ENCODE measurements at places on chromosomes 2 and 18.

- no peak for DNase-seq
Measured at GRCh38 chr2:121877366-121877765, 121.9 kb downstream of the TSN start.

GRCh38 chr2:70767699-70768589 lies at the start of gene ADD2:
TSS of gene ADD2 (minus strand) at chr2:70768200. CDS start at chr2:70706408, 61,792 bp downstream.
- DNase-seq = peak; percentile 94

DNA sequence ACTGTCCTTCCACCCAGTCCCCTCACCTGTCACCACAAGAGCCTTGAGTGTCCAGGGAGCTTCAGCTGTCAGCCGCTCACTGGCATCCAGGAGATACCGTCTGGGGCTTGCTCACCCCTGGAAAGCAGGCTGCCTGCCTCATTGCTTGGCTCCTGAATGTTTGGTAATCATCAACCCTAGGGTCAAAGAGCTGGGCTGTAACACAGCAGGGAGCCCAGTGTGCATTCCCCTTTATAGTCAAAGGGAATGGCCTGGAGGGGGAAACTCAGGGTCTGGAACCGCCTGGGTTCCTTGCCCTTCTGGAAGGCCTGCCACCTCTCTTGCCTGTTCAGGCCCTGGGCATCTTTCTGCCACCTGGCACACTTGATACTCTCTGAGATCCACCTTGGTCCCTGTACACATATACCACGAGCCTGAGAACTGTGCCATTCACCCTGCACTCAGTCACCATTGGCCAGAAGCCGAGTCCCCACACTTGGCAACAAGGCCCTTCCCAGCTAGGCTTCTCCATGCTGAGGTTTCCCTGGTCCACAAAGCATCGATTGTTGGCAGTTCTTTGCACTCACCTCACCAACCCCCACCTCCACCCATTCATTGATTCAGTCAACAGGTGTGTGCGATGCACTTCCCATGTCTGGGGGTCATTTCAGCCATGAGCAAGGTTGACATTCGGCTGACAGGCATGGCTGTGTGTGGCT lies 35.0 kb downstream of the TPRKB start:
- DNase-seq = no peak

- no peak for DNase-seq
Measured at GRCh38 chr2:120323807-120324399, 22.0 kb upstream of the INHBB start.

Data from spinal cord (tissue), 10 donors.